Skin of body (tissue), 3 donors: ENCODE measurements at places on chromosomes 1 and 21. TPM values are rescaled to one million over a fixed set of nuclear protein-coding genes. Genes with fewer than 3 reads are reported as not detected.
A peak's percentile ranks its signal among the peaks of the same experiment; 100 is the strongest.

Gene LRRN2
- total RNA-seq = 0.89 TPM

- DNase-seq = no peak
Observed at GRCh38 chr21:30146558-30147282, 19.9 kb downstream of the CLDN17 start.

GRCh38 chr21:36542312-36543101, 62.6 kb upstream of the CLDN14 start:
- no peak for DNase-seq

Gene RNASEL
- 6.6 TPM for total RNA-seq

Gene NBPF10
- total RNA-seq = 4.1 TPM

DNA sequence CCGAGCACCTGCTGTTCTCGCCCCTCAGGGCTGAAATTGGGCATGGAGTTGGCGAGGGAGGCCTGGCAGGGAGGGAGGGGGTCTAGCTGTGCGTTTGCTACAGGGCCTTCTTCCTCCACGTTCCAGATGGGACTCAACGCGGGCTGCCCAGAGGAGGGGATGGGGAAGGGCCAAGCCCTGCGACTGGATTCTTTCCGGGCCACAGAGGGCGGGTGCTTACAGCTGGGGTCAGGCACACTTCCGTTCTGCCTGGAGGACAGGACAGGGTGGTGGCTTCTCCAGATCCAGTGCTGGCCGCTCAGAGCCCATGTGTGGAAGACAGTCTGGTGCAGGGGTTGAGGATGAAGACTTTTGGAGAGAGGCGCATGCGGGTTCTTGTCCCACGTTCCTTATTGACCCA, 90.0 kb downstream of the EDEM3 start:
- no peak for DNase-seq

GRCh38 chr1:214259353-214259977, 21.5 kb upstream of the SMYD2 start:
- DNase-seq = no peak

- peak; percentile 49 for DNase-seq
Observed at GRCh38 chr1:17236779-17237560, 11.9 kb upstream of the PADI3 start.

GRCh38 chr1:33721301-33721815, 142.5 kb upstream of the HMGB4 start:
- DNase-seq = no peak

- DNase-seq = no peak
Observed at GRCh38 chr1:17419626-17420328, 19.7 kb downstream of the RCC2 start.

DNA sequence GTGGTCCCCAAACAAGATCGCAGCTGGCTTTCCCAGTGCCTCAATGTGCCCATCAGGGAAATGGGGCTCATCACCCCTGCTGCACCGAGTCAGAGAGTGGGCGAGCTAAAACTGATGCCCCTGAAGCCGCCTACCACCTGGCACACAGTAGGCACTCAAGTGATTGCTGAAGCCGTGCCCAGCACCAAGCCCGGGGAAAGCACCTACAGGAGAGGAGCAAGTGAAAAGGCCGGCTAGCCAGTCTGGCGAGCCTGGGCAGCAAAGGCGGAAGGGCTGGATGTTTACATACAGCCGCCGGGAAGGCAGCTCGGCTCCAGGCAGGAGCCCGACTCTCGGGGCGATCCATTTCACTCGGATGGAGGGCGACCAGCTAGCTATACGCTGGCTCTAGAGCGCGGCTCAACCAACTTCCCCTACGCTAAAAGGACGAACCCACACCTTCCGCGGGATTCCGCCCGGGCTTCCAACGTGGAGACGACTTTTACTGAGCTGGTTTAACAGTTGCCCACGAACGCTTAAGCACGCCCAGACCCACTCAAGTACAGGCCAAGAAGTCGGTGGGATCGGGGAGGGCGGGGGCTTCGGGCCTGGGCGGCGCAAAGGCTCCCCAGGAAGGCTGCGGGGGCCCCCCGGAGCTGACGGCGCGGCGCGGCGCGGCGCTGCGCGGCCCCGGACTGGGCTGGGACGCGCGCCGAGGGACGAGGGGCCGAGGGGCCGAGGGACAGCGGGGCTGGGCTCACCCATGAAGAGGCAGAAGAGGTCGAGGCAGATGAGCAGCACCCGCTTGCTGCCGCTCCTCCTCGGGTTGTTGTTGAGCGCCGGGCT, 1.0 kb downstream of the PLPP3 start:
- DNase-seq = no peak

Gene TP73
- total RNA-seq = 2.1 TPM

DNA sequence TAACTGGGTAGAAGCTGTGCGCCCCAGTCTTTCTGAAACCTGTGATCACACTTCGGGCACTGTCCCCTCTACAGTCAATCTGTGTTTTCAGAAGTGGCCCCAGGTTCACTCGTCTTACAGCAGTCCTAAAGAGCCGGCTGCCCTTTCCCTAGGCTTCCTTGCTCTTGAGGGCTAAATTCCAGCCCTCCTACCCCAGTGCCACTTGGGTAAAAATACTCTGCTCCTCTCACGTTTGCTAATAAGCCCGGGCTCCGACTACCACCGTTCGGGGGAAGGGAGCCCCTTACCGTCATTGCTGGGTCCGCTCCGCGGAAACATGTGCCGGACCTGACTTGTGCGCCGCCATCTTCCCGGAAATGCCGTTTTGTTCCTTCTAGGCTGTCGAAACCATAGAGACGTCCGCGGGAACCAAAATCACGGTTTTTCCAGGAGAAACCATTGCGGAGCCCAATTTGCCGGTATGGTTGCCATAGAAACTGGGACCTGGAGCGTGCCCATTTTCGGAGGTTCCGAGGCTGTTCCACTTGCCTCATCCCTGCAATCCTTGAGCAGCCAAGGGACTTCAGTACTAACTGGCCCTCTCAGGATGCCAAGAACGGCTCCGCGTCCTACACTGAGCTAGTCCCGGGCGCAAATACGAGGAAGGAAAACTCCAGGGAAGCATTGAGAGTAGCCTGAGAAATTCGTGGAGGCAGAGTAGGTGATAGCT, at the start of gene GPATCH4:
Gene GPATCH4, minus strand, starts transcription at position 358 of the 709 bp plus-strand sequence.
- DNase-seq = peak; percentile 75

DNA sequence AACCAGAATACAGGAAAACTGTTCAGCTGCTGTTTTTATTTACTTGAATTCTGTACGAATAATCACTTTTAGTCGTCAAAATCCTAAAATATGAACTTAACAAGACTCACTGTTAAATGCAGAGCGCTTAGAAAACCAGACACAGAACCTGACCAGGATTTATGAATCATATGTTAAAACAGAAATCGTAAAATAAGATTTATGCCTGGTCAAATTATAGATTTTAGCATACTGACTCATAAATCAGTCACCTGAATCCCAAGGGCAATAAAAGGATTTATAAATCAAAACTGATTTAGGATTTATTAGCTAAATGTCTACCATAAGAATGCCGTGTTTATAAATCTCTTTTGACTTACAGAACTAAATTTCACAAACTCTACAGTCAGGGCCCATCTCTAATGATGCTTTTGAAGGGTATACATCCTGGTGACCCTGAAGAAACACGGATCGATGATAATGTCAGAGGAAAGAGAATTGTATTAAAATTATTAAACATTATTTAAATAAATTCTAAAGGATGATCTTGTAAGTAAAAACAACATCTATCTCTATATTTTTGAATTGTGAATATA, 28.8 kb downstream of the CYYR1 start:
- no peak for DNase-seq

DNA sequence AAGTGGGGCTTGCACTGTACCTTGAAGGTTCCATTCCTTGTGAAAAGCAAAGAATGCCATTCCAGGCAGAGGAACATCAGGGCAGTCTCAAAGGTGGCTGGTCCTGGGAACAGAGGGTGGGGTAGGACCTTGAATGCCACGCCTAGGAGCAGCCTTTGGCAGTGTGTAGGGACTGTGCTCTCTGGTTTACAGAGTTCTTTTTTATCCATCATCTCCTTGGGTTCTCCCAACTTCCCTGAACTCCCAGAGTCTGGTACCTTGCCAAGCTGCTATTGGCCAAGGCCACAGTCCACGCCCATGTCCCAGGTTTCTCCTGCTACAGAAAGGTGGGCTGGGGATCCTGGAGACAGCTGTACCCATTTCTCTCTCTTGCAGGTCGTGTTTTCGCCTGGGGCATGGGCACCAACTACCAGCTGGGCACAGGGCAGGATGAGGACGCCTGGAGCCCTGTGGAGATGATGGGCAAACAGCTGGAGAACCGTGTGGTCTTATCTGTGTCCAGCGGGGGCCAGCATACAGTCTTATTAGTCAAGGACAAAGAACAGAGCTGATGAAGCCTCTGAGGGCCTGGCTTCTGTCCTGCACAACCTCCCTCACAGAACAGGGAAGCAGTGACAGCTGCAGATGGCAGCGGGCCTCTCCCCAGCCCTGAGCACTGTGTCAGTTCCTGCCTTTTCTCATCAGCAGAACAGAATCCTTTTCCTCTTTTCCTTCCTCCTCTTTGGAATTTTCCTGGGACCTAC, 15.3 kb upstream of the TRNAU1AP start:
- DNase-seq = no peak

- DNase-seq = no peak
Observed at GRCh38 chr1:110630839-110631663, 24.9 kb upstream of the KCNA2 start.

DNA sequence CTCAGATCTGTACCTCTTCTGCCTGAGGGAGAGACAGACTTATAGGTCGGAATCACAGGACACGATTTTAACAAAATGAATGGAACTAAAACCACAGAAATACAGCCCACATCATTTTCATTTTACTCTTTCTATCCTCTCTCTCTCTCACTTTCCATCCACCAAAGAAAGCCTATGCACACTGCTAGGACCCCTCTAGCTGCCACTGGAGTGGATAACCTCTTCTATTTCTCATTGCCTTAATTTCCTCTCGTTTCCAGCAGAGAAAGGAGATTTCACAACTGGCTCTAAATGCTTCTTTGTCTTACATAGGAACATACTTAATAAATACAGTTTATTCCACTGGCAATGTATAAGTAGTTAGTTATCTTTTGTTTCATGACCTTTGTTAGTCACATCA, 867.8 kb upstream of the ADGRL4 start:
- DNase-seq = no peak

Gene EPHA2
- total RNA-seq = 42.0 TPM

GRCh38 chr1:169202791-169203665, 96.5 kb downstream of the ATP1B1 start:
- DNase-seq = no peak

Gene RRP15
- total RNA-seq = 10.1 TPM

GRCh38 chr1:177629526-177629925, 340.3 kb downstream of the SEC16B start:
- no peak for DNase-seq

- DNase-seq = peak; percentile 34
Observed at GRCh38 chr1:75615613-75616435, 4.9 kb upstream of the SLC44A5 start.

- no peak for DNase-seq
Observed at GRCh38 chr1:233045588-233045987, 95.2 kb downstream of the NTPCR start.

Gene HCRTR1
- total RNA-seq = not detected

Gene TMEM125
- 1.3 TPM for total RNA-seq

- DNase-seq = no peak
Observed at GRCh38 chr1:165169028-165169427, 187.5 kb downstream of the LMX1A start.

GRCh38 chr1:18320051-18320450, 160.7 kb upstream of the KLHDC7A start:
- no peak for DNase-seq

Gene CSF3R
- 21.7 TPM for total RNA-seq

Gene CELA3A
- total RNA-seq = not detected

DNA sequence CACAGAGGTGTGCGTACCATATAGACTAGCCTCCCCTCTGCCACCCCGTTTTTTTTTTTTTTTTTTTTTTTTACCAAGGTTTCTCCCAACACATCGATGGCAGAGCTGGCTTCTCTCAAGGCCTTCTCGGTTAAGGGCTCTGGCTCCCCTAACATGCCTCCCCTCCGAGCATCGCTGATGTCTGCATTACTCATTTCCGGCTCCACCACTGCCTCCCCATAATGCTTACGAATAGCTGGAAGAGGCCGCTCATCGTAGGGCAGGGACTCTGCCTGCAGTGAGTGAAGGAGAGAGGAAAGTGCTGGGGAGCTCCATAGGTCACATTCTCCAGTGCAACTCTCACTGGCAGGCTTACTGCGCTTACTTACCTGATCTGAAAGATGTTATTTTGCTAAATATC, 20.6 kb downstream of the CEP104 start:
- no peak for DNase-seq

DNA sequence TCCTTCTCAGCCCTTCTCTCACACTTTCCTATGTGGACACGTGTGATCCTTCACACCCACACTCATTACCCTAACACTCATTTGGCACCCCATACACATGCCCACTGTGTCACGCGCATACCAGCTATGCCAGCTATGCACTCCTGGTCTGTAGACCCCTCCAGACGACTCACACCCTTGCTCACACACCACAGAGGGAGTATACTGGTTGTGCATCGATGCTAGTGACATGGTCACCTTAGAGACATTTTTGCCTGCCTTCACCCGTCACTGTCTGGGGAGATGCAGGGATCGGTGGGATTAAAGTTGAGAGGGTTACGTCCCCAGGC, 8.3 kb upstream of the PPM1J start:
- no peak for DNase-seq

- DNase-seq = no peak
Observed at GRCh38 chr1:205128050-205128449, 6.3 kb upstream of the RBBP5 start.

DNA sequence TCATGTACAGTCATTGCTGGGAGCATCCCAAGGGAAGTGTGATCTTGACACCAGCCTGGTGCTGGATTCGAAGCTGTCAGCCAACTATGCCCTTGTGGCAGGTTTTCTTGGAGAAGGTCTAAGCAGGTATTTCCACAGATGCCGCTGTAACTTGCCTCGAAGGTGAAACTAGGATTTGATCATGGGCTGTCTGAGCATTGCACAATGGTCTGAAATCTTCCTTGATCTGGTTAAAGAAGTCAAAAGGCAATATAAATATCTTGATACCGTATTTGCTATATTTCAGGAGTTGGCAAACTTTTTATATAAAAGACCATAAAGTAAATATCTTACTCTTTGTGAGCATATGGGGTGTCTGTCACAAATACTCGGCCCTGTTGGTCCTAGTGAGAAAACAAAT, 206.8 kb downstream of the LYPLAL1 start:
- no peak for DNase-seq

DNA sequence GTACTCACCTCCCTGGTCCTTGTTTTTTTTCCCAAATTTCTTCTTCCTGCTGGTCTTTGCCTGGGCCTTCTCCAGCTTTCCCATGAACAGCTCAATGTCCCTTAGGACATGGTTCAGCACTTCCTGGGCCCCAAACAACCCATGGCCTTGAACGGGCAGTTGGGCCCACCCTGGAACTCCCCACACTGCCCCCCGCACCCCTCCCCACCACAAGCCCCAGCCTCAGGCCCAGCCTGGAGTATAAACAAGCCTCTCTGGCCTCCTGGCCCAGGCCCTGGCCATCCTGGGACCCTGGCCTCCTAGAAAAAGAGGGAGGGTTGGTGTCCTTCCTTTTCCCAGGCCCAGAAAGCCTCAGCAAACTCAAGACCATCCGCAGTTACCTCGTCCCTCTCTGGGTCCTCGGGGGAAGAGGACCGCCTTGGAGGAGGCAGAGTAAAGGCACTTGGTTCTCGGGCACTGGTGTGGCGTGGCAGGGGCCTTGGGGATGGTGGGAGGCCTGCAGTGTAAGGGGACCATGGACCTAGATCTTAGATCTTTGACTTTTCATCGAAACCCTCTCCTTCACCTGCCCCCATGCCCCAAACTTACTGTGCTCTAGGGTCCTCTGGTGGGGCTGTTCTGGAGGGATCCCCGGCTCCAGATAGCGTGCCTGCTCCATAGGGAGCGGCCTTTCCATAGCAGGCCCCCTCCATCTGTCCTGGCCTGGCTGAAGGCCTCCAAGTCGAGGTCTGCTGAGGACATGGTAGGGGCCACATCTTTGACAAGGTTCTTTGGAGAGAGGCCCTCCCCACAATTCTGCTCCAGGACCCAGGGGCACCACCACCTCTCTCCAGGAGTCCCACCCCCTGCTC, 5.6 kb downstream of the EPS8L3 start:
- DNase-seq = no peak
